ENCODE measurements at places on chromosomes 6 and 20.

GRCh38 chr6:110756817-110757216, 58.5 kb downstream of the CDK19 start:
- no peak for DNase-seq

DNA sequence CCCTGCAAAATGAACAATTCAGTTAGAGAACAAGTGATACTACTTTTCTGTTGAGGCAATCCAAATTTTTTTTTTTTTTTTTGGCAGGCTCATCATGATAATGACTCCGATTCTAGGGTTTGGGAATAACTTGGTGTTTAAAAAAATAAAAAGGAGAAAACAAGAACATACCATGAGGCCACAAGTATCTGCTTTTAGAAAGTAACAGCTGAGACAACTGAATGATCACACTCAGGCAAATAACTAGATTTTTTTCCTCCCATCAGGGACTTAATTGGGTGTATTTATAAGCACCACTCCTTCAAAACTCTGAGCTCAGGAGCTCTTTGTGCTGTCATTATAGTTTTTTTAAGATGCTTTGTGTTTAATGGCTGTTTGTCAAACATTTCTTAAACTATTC, 29.6 kb downstream of the PAK5 start:
- DNase-seq = no peak

DNA sequence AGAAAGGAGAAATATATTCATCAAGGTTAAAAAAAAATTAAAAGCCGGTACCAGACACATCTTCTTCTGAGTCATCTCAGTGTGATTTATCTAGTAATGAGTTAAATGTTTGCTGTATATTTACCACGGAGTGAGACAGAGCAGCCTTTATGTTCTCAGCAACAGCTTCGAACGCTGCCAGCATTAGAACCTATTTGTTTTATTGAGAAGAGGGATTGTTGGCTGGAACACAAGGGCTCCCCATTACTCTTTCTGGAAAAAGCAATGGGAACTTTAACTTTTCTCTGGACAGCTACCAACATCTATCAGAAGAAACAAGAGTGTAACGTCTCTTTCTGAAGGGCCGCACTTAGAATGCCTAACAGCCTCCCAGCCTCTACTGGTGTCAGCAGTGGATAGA, 105.3 kb upstream of the TAB2 start:
- DNase-seq = no peak

DNA sequence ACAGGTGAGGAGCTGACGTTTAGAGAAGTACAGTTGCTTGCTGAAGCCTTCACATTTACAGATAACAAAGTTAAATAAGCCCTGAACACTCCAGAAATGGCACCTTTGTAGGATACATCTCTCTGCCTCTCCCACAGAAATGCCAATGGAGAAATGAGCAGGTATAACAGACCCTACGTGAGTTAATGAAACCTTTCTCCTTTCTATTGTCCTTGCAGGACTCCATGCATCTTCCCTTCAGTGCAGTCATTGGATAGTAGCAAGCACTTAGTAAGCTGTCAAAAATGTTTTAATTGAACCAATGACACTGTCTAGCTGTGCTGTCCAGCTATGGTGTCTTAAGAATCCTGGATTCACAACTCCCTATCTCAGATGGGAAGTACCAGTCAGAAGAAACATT, 8.1 kb upstream of the RRBP1 start:
- DNase-seq = no peak

DNA sequence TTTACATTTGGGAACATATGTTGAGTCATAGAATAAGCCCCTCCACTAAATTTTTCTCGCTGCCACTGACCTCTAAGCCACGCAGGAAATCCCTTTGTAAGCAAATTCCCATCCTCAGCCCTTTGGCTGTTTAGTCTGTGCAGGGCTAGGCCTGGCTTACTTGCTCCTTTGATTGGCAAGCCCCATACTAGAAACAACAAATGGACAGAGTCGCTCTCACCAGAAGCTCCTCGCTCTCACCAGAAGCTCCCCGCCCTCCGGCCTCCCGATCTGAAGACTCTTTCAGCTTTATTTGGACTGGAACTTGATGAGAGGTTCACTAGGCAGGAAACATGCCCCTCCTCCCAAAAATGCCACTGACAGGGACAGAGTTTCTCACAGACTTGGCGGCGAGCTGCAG, 149.2 kb upstream of the EXOC2 start:
- DNase-seq = no peak

- DNase-seq = no peak
These were observed 95.1 kb upstream of the PTPN1 start for GRCh38 chr20:50415021-50415515.

DNA sequence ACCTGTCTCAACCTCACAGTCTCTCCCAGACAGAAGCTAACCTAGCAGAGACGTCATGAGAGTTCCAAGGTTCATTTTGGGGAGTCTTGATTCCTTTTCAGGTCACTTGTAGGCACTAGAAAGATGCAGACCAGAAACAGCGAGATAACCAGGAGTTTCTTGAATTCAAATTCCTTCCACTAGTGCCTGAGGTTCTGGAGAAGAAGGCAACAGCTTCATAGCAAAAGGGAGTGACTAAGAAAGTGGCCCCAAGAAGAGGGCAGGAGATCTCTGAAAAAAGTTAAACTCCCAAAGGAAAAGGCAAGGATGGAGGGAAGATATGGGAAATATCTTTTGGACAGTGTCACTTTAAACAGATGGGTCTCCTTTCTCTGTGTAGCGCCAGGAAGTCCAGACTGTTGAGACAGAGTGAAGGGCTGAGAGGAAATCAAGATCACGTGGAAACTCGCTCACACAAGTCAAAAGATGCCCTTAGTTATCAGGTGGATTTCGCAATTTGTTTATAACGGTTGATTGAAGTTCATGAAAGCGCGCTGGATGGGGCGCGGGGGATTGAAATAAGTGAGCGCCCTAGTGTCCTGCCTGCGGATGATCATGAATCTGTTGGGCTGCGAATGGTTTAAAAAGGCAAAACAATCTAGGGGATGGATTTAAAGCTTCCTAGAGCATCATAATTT, 4.8 kb upstream of the PRSS16 start:
- DNase-seq = no peak

GRCh38 chr20:23794841-23795240, 31.7 kb downstream of the CST2 start:
- no peak for DNase-seq

GRCh38 chr6:163897669-163898068, 483.2 kb downstream of the QKI start:
- no peak for DNase-seq

- DNase-seq = no peak
These were observed 66.4 kb downstream of the FKBP5 start for GRCh38 chr6:35622283-35622682.

DNA sequence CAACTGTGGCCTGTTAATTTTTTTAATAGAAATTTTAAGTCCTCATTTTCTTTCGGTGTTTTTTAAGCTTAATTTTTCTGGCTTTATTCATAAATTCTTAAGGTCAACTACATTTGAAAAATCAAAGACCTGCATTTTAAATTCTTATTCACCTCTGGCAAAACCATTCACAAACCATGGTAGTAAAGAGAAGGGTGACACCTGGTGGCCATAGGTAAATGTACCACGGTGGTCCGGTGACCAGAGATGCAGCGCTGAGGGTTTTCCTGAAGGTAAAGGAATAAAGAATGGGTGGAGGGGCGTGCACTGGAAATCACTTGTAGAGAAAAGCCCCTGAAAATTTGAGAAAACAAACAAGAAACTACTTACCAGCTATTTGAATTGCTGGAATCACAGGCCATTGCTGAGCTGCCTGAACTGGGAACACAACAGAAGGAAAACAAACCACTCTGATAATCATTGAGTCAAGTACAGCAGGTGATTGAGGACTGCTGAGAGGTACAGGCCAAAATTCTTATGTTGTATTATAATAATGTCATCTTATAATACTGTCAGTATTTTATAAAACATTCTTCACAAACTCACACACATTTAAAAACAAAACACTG, 10.1 kb downstream of the HFE start:
- no peak for DNase-seq

- DNase-seq = no peak
These were observed 61.4 kb upstream of the BMP2 start for GRCh38 chr20:6705926-6706548.

- DNase-seq = no peak
These were observed 10.9 kb downstream of the ACSS1 start for GRCh38 chr20:25046736-25047666.

All from left kidney (tissue), 8 donors.